Stimulated activated CD8-positive, alpha-beta memory T cell treated with anti-CD3 and anti-CD28 coated beads, Interleukin-15, amount 100 ng/mL, for 24 hours (primary cell): ENCODE measurements at places on chromosomes 1 and 21.

- DNase-seq, result no peak
Measured at GRCh38 chr1:202081992-202082391, 40.7 kb upstream of the GPR37L1 start.

DNA sequence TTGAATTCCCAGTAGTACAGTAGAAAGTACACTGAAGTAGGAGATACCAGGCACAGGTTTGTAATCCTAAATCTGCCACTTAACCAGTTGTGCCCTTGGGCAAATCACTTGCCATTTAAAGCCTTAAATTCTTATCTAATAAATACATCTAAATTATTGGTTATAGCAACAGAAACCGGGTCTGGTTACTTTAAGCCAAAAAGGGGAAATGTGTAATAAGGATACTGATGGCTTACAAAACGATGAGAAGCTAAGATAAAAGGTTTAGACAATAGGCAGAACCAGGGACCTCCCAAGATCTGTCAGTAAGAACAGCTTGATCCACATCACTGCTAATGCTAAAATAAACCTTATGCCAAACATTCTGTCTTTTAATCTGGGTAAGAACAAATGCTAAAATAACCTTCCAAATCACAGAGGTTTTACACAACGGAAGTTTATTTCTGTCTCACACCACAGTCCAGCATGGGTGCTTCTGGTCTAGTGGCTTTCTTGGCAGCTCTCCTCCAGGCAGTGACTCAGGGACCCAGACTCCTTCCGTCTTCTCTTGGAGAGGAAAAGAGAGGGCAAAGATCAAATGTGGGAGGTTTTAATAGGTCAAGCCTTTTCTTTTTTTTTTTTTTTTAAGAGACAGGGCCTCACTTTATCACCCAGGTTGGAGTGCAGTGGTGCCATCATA is 16.5 kb upstream of the ZMYM1 start:
- no peak for DNase-seq

DNA sequence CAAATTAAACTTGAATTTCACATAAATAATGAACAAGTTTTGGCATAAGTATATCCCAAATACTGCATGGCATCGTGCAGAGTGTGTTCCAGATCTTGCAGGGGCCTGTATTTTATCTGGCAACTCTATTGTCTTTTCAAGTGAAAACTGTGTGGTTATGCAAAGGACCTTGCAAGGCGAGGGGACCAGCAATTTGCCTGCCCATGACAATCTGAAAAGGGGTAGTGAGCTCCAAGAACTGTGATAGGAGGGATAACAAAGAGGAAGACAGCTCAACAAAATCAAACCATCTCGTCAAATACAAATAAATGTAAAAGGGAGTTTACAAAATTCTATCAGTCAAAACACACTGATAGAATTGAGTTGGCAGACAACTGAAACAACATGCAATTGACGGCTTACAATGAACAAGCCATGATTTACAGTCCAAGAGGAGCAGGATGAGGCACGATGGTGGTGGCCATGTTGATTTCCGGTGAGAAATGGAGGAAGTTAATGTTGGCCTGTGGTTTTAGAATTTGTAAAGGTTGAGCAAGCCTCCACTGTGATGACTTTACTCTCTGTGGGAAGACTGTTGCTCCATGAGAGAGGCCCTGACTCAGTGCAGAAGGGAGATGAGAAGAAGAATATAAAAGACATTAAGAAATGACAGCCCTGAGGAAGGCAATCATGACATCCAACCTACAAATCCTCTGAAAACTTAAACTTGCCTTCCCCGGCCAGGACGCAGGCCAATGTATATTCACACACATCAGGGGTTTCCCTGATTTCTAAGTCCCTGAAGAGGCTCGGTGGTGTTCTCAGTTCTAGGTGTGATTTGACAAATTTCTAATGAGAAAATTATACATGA is 132.2 kb downstream of the ADSS2 start:
- DNase-seq, result no peak

DNA sequence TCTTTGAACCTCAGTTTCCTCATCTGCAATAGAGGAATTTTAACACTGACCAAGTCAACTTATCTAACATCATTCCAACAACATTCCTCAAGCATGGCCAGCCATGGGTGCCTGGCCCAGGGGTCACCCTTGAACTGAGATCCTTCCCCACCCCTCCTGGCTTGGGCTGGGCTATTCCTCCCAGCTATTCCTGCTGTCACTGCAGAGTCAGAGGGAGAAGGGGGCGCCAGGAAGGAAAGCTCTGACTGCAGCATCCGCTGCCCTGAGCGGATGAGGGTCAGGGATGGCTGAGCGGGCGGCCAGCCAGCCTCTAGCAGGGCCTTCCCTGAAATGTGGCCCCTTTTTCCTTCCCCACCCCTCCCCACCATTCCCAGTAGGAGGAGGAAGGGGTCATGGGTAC is 3.1 kb downstream of the TINAGL1 start:
- DNase-seq, result no peak

DNA sequence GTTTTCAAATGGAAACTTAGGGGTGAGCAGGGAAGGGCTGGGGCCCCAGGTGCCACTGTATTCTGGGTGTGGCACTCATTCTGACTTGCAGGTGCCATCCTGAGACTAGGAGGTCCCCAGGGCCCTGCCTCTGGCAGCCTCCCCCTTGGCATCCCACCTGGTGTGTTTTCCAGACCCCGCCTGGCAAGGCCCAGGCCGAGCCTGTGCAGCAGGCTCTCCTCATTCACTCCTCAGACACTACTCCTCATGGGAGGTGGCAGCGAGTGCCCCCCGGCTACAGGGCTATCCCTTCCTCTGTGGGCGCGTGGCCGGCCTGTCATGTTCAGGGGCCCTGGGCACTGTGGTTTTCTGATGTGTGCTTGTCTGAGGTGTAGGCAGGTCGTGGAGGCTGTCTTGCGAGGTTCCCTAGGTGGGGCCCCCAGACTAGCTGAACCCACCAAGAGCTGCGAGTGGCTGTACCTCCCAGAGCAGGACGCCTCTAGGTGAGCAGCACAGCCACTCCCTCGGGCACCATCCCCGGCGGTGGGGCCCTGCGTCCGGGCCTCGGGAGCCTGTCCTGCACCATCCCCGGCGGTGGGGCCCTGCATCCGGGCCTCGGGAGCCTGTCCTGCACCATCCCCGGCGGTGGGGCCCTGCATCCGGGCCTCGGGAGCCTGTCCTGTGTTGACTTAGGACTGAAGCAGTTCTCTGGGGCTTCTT is 13.2 kb downstream of the SLX9 start:
- no peak for DNase-seq

GRCh38 chr1:160256396-160257046 is 5.8 kb downstream of the DCAF8 start:
- DNase-seq, result no peak

- no peak for DNase-seq
Measured at GRCh38 chr1:69693921-69694675, 126.4 kb downstream of the LRRC7 start.

DNA sequence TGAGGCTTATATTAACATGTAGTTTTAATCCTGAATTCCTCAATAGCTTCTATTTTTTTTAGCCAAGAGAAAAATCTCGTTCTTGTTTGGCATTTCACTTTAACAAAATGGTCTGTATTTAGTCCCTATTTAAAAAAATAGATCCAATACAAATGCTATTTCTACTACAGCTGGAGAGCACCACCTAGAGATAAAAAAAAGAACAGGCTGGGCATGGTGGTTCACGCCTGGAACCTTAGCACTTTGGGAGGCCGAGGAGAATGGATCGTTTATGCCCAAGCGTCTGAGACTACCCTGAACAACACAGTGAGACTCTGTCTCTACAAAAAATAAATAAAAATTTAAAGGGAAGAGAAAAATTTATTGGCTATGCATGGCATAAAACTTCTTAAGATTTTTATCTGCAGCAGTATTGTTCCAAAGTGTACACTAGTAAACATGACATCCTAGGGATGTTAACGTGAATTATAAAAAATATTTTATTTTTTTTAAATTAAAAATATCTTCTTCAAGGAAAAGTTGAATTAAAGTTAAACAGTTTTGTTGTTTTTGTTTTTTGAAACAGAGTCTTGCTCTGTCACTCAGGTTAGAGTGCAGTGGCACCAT is 4.4 kb downstream of the ST7L start:
- no peak for DNase-seq

DNA sequence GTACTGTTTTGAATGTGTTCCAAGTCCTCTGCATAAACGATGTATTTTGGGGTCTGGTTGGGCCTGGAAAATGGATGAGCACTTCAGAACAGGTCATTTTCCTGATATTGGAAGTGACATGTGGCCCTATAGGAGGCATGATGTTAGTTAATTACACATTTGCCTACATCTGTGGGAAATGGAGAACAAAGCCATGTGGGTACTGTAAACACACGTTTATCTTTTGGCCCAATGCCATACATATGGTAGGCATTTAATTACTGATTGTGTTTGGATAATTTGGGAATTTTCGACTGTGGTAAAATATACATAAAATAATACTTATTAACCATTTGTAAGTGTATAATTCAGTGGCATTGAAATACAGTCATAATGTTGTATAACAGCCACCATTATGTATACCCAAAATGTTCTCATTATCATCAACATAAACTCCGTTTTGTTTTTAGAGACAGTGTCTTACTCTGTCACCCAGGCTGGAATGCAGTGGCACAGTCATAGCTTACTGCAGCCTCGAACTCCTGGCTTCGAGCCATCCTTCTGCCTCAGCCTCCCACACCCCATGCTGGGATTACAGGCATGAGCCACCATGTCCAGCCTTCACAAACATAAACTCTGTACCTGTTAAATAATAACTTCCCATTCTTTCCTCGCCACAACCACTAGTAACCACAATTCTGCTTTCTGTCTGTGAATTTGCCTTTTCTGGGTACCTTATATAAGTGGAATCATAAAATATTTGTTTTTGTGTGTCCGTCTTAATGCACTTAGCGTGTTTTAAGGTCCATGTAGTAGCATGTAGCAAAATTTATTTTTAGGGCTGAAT is 11.9 kb upstream of the RNPEP start:
- no peak for DNase-seq

- DNase-seq, result no peak
Measured at GRCh38 chr1:171204296-171204695, 19.2 kb downstream of the FMO2 start.

DNA sequence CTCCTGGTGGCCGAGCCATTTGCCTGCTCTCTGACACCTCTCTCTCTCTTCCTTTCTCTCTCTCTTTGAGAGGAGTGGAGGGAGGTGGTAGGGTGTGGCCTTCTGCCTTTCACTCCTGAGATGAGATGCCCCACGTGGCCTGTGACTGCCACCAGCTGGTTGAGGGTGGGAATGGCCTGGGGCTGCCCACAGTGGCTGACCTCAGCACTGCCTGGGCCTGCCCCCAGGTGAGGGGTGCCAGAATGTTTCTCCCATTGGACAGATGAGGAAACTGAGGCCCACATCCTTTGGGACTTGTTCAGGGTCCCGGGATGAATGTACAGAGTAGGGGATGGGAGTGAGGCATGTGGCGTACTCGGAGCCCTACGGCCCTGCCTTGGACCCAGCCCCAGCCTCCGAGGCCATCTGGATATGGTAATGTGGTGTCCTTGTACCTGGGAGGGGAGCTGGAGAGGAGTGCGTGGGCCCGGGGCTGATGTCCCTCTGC is 12.7 kb upstream of the C1orf167 start:
- no peak for DNase-seq

DNA sequence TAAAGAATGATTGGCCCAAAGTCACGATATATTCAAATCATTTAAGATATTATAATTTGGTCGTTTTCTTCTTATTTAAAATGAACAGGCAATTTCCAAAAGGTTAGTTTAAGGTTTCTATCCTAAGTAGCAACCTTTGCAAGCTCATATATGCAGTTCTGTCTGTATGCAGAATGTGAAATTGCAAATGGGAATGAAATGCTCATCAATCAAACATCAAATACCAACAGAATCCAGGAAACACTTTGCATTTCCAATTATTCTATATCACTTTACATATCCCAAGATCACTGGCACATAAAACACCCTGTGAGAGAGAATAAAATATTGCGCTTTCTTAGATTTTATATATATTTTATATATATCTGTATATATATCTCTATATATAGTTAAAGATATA is 237.3 kb downstream of the NRIP1 start:
- no peak for DNase-seq

GRCh38 chr21:35046263-35046624 is 2.9 kb downstream of the RUNX1 start:
- DNase-seq, result no peak

DNA sequence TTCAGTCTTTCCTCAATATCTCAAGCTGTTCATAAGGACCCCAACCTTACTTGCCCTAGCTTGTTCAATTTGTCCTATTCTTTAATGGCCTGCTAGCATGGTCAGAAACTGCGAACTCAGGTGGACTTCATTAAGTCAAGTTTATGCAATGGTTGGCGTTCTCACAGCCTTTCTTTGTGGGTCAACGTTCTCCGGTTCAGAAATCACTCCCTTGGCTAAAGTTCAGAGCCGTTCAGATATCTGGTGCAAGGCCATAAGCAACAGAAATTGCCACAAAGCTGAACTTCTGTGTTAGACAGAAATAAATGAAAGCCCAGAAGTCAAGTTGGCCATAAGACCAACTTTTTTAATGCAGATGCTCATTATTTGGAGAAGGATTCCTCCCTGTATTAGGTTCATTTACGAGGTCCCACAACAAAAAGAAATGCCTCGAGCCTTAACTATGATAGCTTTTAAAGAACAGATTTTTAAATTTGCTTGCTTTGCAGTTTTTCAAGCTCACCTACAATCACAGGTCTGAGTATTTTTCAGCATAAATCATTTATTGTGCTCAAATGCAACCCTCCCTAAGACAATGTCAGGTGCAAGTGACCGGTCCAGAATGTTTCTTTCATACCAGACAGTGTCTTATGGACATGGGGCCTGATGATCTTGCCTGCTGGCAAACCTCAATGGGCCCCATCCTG is 140.2 kb upstream of the COL11A1 start:
- DNase-seq, result no peak

GRCh38 chr1:18871401-18872070 is 12.1 kb upstream of the TAS1R2 start:
- no peak for DNase-seq

- no peak for DNase-seq
Measured at GRCh38 chr1:198701250-198701649, 62.4 kb downstream of the PTPRC start.

DNA sequence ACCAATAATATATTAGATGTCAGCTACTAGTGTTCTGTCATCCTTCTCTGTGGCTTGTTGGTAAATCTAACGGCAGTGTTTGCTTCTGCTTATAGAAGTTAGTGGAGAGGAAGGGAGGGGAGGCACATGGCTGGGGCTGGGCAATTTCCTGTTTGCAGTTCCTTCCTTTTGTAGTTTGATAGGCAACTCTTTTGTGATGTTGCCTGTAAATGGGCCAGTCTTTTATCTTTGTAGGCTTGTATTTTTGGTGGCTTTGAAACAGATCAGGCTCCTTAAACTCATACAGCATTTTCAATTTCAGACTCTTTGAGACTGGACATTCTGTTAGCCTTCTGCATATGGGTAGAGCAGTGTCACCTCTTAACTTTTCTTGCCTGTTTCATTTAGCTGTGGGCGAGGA is 48.1 kb downstream of the CDC14A start:
- no peak for DNase-seq
